Stimulated activated CD4-positive, alpha-beta T cell treated with anti-CD3 and anti-CD28 coated beads, Interleukin-12 subunit alpha, Interleukin-12 subunit beta, amount 100 ng/mL, for 48 hours (primary cell): ENCODE measurements at places on chromosomes 5 and 9.

GRCh38 chr5:93191035-93191817 is 389.8 kb downstream of the NR2F1-AS1 start:
- no peak for DNase-seq

DNA sequence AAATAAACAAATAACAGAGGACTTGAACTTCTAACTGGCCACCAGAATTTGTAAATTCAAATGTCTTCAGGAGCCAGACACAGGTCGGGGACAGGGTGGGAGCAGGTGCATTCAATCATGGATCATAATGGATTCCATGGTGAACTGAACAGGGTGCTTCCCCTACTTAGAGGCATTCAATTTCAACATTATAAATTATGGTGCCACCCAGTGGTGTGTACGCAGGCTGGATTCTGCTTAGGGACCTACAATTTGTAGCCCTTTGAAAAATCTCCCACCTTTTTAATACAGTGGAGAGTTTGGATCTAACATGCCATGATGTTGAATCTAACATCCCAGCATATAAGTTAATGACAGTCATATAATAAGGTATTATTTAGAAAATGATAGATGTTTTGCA is 22.3 kb downstream of the KLF9 start:
- DNase-seq: no peak

DNA sequence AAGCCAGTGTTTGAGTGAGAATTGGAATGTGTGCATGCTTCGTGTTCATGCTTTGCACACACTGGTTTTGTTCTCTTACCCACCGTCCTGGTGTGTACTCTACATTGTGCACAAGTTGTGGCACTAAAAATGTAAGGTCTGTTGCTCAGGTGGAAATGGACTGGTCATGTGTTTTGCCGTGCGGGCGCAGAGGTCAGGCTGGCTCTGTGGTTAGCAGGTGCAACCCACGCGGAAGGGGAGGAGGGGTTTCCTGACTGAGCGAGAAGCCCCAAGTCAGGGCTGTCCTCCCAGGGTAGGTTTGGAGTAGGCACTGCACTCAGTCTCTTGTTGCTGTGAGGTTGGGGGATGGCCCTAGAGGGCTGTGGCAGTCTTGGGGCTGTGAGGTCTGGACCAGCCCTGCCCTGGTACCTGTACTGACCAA is 86.6 kb downstream of the EHMT1 start:
- peak; percentile 26 for DNase-seq

GRCh38 chr9:135667463-135668001 is 4.4 kb downstream of the LCN9 start:
- no peak for DNase-seq

DNA sequence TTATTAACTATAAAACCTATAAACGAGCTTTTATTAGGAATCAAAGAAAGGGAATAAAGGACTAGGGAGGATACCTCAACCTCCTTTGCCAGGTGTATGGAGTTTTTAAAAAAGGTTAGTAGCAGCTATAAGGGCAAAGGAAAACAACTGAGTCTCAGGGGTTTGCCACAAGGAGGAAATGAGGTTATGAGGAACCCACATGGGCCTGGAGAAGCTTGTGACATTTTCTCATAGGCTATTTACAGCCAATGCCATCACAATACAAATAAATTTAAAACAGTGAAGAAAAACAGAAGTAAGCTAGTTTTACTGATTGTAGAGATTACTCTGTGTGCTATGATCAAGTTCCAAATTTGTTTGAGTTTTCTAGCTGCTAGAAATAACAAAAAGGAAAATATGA is 92.6 kb downstream of the CDKN2A start:
- DNase-seq: no peak

- DNase-seq: no peak
These were observed 86.3 kb downstream of the ZNF618 start for GRCh38 chr9:113962396-113962795.

- DNase-seq: no peak
These were observed 10.4 kb downstream of the FUBP3 start for GRCh38 chr9:130589754-130590153.

GRCh38 chr5:73507062-73507461 is 8.8 kb downstream of the BTF3 start:
- DNase-seq: no peak

DNA sequence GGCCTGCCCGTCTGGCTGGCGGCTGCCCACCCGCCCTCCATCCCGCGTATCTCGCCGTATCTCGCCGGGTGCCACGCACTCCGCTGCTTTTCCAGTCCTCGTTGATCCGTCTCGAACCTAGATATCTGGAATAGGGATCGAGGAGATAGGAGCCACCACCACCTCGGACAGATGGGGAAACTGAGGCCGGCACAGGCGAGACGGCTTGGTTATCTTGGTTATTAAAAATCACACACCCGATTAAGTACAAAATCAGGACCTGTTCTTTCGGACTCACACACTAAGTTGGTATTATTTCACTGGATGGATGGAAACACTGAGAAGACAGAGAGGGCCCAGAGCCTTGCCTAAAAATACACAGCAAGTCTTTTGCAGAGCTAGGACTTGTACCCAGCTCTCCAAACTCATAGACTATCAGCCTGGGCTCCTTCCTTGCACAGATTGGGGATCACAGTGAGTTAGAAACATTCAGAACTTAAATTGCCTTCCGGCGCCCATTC is 678 bp downstream of the SLC26A2 start:
- no peak for DNase-seq

DNA sequence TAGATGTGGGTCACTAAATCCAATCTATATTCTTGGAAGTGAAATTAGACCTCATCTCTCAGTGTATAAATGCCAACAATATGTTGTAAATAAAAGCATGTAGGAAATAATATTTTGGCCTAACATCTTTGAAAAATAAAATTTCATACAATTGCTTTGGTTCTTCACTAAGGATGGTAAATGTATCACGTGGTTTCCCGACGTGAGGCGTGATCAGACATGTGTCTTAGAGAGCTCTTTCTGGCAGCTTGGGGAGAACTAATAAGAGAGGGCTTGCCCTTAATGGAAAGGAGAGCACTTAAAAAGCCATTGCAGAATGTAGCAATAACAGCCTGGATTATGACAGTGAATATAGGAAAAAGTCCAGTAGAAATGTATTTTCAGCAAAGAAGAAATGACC is 602.6 kb downstream of the CDH12 start:
- no peak for DNase-seq

GRCh38 chr5:177997319-177997670 is 1.3 kb upstream of the PROP1 start:
- no peak for DNase-seq

- DNase-seq: no peak
These were observed 27.0 kb upstream of the ZNF622 start for GRCh38 chr5:16492398-16493140.

- DNase-seq: peak; percentile 2
These were observed 14.6 kb upstream of the ARSI start for GRCh38 chr5:150317048-150318003.

DNA sequence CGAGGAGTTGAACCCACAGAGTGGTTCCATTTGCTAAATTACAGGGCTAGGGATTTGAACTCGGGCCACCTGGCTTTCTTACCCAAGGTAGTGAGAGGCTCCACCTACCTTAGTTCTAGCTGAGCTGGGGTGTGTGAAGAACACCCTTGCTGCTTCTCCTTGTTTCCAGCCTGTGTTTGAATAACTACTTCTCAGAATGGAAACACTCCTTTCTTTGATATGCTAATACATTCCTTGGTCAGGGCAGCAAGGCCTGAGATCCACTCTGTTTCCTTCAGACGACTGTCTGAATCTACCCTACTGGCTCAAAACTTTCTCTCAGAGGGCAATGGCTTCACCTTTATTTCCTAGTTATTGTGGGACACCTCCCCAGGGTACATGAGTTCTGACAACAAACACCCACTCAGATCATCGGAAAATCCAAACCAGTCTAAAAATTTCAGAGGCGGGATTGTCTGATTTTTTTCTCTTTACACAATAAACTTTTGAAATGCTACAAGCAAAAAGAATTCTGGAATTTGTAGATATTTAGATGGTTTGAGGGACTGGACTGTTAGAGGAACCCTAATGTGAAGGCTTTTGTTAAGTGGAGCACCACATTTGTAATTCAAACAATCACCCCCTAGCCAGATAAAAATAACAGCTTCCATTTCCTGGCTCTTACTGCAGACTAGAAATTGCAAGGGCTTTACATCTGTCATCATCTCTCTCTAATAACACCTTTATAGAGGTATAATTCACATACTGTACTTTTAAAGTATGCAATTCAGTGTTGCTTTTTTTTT is 4.0 kb upstream of the ATP6V1G1 start:
- no peak for DNase-seq

- no peak for DNase-seq
These were observed 97.8 kb downstream of the C9orf152 start for GRCh38 chr9:110110154-110110553.

- DNase-seq: peak; percentile 40
These were observed 281.3 kb downstream of the ARRDC3 start for GRCh38 chr5:91101600-91102379.

DNA sequence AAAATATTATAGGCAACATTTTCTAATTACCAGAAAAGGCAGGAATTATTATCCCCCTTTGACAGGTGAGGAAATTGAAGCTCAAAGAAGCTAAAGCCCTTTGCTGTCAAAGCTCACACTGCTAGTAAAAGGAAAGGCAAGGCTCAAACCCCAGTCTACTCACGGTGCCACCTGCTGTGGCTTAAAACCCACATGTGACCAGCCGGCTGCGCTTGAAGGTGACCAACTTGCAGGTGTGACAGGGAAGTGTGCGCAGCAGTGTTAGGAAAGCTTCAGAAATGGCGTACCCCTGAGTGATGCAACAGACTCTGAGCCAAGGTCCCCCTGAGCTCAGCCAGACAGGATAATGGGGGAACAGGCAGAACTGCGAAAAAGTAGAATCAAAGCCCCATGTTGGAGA is 45.2 kb downstream of the PAX5 start:
- DNase-seq: no peak

DNA sequence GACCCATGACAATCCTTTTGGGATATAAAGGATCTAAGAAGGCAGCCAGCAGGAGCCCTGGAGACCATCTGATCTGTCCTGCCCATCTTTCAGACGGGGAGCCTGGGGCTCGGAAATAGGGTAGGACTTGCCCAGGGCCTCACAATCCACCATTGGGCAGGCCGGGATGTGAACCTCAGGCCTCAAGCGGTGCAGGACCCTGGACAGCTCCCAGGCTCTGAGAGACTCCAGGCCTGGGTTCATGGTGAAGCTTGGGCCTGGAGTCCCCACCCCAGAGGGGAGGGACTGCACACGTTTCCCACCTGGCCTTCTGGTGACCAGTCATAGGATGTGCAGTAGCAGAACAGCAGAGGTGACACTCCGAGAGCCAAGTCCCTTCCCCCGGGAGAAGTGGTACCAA is 36.6 kb upstream of the RAPGEF1 start:
- no peak for DNase-seq

DNA sequence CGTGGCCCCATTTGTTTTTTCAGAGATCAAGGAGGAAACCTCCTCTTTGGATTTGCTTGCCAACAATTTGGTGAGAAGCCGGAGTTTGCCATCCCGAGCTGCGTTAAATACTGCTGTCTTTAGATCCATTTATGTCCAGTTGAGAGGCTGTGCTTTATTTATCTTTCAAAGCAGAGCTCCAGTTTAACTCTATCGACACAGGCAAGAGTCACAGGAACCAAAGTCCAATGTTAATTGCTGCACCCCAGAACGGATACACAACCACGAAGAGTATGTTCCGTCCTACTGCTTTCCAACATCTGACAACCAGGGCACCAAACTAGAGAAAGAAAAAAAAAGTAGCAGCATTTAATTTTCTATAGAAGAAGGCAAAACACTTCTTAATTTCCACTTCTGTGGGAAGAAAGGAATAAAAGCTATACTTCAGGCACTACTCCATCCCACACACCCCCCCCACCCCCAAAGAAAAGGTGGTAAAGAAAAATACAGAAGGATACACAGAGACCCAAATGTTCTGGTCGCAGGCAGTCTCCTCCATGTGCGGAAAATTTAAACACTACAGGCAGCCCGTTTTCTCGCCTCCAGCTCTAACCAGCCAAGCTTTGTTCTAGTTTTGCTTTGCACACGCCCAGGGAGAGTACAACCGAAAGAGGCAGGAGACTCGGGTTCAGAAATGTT is 1.1 kb downstream of the FEM1C start:
- DNase-seq: peak; percentile 21

- DNase-seq: no peak
These were observed 10.6 kb upstream of the ANGPTL2 start for GRCh38 chr9:127132921-127133647.
